RWPE2 (cell line): ENCODE measurements at places on chromosomes 16 and 17.

DNA sequence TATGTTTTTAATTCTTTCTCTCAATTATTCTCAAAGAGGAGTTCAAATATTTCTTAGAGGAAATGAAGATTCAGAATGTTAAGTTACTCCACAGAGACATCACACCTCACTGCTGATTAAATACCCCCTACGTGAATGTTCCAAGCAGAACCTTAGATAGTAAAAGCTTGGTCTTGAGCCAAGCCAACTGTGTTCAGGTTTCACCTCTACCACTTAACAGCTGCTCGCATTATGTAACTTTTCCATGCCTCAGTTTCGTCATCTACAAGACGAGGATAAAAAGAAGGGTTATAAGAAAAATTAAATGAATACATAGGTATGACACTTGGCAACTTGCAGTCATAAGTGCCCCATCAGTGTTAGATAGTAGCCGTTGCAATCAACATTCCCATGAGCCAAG is 356.2 kb downstream of the RBFOX1 start:
- no peak for DNase-seq

DNA sequence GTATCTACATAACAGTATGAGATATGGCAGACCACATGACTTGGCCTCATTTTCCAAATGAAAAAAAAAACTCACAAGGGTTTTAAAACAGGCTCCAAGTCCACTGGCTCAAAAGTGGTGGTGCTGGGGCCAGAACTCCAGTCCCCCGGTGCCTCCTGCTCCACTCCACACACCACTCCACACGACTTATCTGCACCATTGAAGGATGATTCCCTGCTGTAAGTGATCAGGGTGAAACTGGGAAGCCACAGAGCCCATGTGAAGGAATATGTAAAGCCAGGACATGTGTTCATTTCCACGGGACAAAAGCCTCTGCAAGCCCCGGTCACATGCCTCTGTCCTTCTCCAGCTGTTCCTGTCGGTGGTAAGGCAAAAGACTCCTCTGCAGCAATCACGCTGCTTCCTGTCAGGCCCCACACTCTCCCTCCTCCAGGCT is 97.2 kb downstream of the ZNF18 start:
- DNase-seq, result no peak

GRCh38 chr16:48608452-48608851 is 1.5 kb downstream of the N4BP1 start:
- DNase-seq, result no peak

- DNase-seq, result no peak
Measured at GRCh38 chr17:28394337-28395116, 11.5 kb downstream of the SLC46A1 start.

GRCh38 chr16:2692948-2693651 is 10.8 kb downstream of the KCTD5 start:
- peak; percentile 47 for DNase-seq

GRCh38 chr16:66774981-66775380 is 23.6 kb upstream of the DYNC1LI2 start:
- DNase-seq, result no peak

GRCh38 chr16:50566014-50566962 is 18.1 kb downstream of the NKD1 start:
- DNase-seq, result no peak

- DNase-seq, result no peak
Measured at GRCh38 chr17:20988001-20988636, 54.7 kb downstream of the USP22 start.

- no peak for DNase-seq
Measured at GRCh38 chr16:84518804-84519341, 14.4 kb upstream of the MEAK7 start.

DNA sequence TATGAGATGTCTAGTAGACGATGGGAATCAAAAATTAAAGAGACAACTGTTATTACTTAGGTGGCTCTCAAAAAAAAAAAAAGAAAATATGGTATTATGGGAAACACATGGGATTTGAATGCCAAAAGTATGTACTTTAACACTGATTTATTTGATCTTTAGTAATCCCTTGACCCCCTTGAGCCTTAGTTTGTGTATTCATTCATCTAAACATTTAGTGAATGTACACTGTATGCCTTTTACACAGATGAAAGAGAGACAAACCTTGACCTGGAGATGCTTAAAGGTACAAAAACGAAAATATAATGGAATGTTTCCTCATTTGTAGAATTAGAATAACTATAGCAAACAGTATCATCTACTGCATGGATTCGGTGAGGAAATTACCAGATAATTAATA is 38.6 kb upstream of the NETO2 start:
- no peak for DNase-seq

GRCh38 chr16:30615358-30616091 is 5.3 kb upstream of the ZNF689 start:
- DNase-seq, result no peak
